ENCODE measurements at places on chromosomes 1 and 21.

- no peak for DNase-seq
Measured at GRCh38 chr21:37001441-37001840, 5.1 kb upstream of the RIPPLY3 start.

GRCh38 chr1:55262822-55263221 lies 47.7 kb upstream of the USP24 start:
- no peak for DNase-seq

- no peak for DNase-seq
Measured at GRCh38 chr1:85581802-85582686, 1.5 kb downstream of the CCN1 start.

DNA sequence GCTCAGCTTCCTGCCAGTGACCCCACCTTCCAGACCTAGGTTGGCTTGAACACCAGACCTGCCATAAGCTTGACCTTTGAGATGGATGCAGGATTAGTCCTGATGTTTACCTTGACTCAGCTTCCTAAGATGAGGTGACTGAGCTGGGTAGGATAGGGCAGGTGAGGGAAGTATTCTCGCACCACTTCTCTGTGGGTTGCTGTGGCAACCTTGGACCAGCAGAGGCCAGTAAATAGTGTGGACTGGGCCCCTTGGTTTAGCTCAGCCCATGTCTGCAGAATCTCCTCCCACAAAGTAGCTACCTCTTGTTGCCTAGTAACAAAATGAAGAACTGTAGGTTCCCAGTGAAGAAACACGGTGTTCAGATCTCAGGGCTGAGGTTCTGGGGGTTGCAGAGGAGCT lies 8.4 kb downstream of the RPS6KA1 start:
- peak; percentile 81 for DNase-seq

DNA sequence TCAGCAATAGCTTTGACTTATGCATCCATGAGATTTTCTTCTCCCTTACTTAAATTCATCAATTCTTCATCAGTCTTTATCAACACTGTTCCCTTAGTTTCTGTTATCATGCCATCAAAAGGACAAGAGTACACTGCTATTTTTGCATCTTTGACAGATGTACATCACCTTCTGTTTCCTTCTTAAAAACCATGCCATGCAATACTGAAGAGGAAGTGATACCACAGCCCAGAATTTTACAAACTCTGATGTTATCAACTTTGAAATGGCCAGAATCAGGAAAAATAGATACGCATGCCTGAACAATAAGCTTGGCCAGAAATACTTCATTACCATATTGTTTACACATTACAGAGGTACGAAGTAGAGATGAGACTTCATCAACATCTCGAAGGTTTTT lies 21.1 kb downstream of the FMO5 start:
- DNase-seq, result peak; percentile 9

DNA sequence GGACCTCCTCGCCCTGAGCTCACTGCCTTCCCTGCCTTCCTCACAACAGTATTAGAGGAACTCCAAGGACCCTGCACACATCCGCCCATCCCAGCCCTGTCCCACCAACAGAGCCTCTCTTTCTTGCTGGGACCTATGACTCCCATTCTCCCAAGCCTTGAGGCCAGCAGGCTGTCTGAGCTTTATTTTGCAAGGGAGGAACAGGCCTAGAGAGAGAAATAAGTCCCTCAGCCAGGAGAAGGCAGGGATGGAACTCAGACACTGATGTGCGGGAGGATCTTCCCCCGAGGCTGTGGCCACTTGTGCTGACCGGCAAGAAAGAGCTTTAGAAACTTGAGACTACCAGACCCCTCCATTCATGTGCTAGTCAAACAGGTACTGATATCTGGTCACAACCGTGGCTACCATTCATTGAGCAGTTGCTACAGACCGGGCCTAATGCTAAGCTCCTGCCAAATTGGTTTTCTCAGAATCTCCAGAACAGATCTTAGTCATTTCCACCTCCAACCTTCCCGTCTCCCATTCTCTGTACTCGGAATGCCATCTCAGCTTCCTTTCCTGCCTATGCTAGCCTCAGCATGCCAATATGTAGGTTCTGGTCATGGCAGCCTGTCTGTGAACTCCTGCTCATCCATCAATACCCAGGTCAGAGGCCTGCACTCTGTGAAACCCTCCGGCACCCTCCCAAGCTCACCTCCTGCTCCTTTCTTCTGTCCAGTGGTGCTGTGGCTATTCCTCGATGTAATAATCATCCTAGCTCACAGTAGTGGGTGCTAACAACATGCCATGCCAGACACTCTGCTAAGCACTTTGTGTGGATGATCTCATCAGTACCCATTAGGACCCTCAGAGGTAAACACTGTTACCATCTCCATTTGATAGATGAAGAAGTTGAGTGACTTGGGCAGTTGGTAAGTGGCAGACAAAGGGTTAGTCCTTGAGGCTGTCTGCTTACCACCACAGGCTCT lies 3.8 kb downstream of the TMEM54 start:
- DNase-seq, result no peak

DNA sequence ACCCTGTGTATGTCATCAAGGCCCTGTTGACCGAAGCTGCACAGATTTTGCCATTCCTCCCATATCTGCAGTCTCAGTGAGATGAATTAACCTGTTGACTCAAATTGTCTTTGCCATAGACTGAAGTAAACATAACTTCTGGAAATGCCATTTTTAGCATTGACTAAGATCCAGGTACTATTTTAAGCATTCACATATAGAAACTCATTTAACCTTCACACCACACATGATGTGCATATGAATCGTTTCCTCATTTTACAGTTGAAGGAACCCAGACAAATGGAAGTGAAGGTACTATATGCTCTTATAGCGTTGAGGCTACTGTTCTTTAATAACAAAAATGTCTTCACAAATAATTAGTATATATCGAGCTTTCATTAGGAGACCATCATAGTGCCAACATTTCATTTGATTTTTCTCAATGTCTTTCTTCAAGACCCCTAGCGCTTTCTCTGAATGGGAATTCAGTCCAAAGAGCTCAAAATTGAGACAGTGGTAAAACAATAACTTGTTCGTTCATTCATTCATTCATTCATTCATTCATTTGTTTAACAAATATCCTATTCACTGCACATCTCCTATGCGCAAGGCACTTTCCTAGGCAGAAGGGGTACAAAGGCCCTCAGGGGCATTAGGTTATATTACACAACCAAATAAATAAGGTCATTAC lies 444.7 kb downstream of the ADGRL2 start:
- no peak for DNase-seq

- DNase-seq, result no peak
Measured at GRCh38 chr1:199307496-199308264, 668.8 kb downstream of the PTPRC start.

DNA sequence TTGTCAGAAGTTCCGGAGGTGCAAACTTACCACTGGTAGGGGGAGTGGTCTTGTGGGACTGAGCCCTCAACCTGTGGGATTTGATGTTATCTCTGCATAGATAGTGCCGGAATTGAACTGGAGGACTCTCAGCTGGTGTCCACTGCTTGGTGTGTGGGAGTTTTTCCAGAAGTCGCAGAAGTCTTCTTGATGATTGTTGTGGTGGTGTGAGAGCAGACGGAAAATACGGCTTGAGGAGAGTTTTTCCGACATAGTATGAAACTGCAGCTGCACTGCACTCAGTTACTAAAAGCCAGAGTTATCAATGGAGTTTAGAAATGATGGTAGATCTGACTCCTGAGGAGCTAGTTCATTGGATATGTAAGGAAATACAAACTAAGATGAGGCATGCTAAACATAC lies 14.9 kb downstream of the RGS5 start:
- DNase-seq, result no peak

DNA sequence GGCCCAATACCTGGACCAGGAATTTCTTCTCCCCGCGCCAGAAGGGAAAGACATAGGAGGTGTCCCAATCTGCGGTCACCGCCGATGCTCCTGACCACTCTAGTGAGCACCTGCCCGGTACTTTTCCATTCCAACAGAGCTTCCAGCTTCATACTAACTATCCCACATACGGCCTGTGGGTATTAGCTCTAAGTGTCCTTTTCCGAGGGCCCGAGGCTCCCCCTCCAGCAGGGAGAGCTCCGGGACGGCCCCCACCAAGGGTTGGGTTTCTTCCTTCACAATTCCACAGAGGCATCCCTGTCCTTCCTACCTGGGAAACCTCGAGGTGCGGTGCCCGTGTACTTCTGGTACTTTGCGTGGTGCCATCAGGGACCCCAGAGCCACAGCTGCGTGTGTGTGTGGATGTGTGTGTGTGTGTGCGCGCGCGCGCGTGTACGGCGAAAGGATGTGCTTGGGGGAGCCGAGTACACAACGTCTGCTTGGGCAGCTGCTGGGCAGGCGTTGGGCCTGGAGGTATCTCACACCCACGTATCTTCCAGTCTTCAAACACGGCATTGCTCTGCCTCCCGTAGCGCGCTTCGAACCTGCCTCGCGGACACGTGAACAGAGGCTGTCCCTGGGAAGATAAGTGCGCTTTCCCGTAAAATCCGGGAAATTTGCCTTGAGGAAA lies 2.4 kb upstream of the SIM2 start:
- no peak for DNase-seq

DNA sequence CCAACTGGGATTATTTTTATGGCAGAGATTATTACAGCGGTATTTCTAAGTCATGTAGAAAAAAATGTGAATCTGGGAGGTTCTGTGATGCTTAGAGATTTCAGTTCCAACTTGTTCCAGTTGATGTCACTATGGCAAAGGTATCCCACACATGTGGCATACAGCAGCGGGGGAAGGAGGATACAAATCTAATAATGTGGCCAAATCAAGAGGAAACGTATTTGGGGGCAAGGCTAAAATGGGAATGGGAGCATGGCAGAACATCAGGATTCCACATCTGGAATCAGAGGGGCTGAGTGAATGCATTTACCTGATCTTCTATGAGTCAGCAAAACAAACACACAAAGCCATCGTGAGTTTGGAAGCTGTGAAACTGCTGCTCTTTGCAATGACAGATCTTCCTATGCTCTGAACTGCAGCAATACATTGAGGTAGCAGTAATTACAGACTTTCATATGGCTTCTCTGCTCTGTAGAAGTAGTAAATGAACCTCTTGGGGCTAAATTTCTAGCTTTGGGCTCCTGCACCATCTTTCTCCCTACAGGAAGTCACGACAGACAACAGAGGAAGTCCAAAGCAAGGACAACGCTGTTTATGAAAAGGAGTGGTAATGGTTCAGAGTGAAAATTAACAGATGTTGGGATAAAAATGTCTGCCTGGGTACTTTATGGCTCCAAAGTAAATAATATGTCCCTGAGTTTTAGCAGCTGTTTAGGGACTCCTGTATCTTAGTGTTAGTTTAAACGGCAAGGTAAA lies 55.5 kb downstream of the GABPA start:
- DNase-seq, result peak; percentile 71

GRCh38 chr1:153533689-153534201 lies 2.0 kb downstream of the S100A6 start:
- no peak for DNase-seq

DNA sequence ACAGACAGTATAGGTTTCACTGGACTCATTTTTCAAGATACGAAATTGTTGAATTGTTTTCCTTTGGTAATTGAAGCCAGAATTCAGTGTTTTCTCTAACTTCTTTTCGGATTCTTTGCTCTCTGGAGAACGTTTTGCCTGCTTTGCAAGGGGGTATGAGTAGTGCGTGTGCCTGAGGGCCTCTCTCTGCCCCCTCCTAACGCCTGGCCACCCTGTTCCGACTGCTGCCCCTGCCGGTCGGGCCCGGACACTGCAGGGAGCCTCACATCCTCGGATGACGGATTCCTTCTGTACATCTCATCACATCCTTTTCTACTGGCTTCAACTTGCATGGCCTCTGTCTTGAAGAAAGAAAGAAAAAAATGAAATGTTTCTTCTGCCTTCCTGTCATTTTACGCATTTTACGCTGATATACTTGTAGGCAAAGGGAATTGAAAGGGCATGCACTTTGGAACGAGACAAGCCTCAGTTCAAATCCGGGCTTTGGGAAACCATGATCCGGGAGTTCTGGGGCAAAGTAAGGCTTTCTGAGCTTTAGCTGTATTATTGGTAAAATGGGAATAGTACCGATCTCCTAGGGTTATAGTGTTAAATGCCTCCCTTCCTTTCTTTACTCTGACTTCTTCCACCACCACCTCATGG lies 65.1 kb downstream of the DISC1 start:
- no peak for DNase-seq

GRCh38 chr1:35432231-35432630 lies 125.0 kb downstream of the KIAA0319L start:
- no peak for DNase-seq

DNA sequence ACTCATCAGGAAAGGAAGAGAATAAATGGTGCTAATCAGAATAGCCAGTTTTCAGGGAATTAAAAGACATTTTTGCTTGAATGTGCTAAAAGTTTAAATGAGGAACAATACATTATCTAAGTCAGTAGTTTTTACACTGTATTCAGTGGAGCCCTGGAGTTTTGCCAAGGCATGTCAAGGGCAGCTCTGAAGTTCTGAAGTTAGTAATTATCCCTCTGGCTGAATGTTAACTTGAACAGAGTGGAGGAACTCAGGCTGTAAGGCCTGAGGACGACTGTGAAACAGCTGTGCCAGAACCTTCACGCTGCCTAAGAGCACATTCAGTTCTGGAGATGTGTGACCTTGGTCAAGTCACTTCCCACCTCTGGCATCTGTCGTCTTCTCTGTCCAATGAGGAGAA lies 68.1 kb downstream of the EDEM3 start:
- DNase-seq, result no peak

DNA sequence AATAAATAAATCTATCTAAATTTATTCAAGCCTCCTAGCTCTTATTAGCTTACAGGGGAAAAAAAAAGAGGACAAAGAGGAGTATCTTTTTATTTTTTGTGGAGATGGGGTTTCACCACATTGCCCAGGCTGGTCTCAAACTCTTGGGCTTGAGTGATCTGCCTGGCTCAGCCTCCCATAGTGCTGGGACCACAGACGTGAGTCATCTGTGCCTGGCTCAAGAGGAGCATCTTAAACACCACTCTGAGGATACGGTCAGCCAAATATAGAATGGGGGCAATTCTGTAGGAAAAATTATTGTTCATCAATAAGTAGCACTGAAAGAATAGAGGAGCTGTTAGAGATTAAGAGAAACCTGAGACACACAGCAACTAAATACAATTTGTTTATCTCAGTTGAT lies 24.1 kb downstream of the SLC45A3 start:
- DNase-seq, result no peak

DNA sequence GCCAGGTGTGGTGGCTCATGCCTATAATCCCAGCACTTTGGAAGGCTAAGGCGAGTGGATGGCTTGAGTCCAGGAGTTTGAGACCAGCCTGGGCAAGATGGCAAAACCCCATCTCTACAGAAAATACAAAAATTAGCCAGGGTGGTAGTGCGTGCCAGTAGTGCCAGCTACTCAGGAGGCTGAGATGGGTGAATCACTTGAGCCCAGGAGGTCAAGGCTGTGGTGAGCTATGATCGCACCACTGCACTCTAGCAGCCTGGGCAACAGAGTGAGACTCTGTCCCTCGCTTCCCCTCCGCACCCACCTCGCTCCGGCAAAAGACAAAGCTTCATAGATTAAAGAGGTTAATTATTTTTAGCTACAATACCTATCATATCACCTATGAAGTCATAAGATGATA lies 100.0 kb downstream of the HHAT start:
- no peak for DNase-seq
